Sigmoid colon (tissue), 7 donors: ENCODE measurements at places on chromosomes 12 and 14. TPM values are rescaled to one million over a fixed set of nuclear protein-coding genes. Genes with fewer than 3 reads are reported as not detected.
A peak's percentile ranks its signal among the peaks of the same experiment; 100 is the strongest.

DNA sequence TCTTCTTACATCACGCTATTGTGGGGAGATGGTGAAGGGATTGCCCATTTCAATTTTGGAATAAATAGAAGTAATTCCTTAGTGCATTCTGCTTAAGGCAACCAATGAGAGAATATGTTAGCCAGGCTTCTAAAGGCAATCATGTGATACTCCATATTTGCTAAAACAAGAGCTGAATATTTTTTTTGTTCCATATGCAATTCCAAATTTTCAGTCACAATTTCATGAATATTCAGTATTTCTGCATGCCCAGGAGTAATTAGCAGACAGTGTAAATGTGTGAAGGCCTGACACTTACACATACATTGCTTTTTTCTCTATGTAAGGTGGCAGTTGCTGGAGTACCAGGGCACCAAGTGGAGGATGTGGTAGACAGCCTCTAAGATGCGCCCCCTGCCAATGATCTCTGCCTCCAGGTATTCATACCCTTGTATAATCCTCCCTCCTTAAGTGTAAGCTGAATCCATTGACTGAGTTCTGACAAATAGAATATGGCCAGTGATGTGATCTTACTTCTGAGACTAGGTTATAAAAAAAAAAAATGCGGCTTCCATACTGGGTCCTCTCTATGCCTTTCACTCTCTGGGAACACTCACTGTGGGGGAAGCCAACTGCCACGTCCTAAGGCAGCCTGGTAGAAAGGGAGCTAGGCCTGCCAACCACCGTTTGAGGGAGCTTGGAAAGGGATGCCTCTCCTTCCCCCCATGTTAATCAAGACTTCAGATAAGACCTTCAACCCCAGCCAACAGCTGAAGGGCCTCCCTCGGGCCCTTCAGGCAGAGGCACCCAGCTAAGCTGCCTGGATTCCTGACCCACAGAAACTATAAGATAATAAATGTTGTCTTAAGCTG is 62.7 kb upstream of the PTGR2 start:
- DNase-seq = peak; percentile 62

GRCh38 chr14:88037325-88037724 is 32.4 kb downstream of the GPR65 start:
- no peak for DNase-seq

The SMIM41 gene
- 1.2 TPM for total RNA-seq

DNA sequence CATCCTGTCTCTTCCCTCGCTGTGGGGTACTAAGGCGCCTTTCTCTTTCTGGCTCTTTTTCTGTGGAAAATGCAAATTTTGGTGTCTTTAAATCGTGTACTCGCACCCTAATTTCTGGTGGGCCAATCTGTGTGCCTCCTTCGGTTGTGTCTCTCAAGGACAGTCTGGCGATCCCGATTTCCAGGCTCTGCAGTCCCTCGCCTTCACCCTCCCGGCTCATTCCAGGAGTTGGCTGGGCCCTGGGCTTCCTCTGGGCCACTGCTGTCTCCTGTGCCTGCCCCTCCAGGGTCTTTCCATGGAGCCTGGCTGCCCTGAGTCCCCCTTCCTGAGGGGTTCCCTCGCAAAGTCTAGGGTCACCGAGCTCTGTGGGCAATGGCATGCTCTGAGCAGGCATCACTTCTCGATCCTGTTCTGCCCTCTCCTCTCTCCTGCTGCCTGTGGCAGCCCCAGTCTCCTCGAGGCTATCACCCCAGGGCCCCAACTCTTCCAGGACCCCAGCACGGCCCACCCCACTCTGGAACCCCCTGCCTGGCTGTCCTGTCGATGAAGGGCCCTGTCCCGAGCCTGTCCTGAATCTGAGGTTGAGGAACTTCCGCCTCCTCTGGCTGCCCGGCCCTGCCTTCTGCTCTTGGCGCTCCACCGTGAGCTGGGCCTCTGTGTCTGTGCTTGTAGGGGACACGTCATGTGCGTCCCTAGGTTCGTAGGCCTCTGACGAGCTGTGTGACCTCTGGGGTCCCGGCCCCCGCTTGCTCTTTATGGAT is 24.1 kb downstream of the AHNAK2 start:
- no peak for DNase-seq

DNA sequence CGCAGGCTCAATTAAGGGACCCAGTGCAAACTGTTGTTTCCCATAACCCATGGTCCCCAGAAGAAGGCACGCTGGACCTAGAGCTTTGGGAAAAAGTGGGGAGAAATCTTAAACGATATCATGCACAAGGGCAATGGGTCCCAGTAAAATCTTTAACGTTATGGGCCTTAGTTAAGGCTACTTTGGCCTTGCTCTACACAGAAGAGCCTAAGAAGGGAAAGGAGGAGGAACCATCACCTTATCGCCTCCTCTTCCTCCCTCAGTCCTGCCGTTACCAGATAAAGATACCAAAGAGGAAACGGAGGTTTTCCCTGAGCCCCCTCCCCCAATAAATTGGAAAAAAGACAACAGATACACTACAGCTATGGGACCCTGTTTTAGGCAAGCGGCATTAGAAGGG is 116.9 kb downstream of the PPHLN1 start:
- no peak for DNase-seq

- DNase-seq = no peak
Observed at GRCh38 chr12:126734296-126734695, 1532.7 kb upstream of the TMEM132C start.

- no peak for DNase-seq
Observed at GRCh38 chr14:89911010-89911919, 43.3 kb downstream of the EFCAB11 start.

GRCh38 chr14:30883508-30884294 is 9.3 kb downstream of the COCH start:
- DNase-seq = no peak

DNA sequence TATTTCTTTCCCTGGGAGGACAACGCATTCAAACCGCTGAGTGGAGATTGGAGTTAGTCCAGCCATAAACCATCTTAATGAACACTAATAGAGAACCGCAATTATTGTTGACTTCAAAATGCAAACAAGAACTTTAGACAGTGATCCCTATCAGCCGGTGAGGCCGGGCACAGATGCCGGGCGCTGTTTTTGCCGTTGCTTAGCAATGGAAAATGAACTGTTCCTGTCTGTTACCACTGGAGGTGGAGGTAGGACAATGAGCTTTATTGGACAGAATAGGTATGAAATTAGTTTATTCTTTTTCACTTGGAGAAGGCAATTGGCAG is 216.8 kb downstream of the TTC8 start:
- no peak for DNase-seq

The ADAMTS20 gene
- not detected for total RNA-seq

DNA sequence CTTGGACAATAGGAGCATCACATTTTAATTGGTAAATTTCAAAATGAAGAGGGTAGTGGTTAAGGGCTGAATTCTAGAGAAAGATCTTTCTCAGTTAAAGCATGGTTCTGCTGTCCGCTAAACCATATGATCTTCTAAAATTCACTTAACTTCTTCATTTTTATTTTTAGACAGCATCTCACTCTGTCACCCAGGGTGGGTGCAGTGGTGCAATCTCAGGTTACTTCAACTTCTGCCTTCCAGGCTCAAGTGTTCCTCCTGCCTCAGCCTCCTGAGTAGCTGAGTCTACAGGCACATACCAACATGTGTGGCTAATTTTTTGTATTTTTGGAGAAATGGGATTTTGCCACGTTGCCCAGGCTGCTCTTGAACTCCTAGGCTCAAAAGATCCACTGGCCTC is 226.7 kb upstream of the ABCD2 start:
- no peak for DNase-seq

- no peak for DNase-seq
Observed at GRCh38 chr14:31414190-31414833, 6.0 kb downstream of the HEATR5A start.

DNA sequence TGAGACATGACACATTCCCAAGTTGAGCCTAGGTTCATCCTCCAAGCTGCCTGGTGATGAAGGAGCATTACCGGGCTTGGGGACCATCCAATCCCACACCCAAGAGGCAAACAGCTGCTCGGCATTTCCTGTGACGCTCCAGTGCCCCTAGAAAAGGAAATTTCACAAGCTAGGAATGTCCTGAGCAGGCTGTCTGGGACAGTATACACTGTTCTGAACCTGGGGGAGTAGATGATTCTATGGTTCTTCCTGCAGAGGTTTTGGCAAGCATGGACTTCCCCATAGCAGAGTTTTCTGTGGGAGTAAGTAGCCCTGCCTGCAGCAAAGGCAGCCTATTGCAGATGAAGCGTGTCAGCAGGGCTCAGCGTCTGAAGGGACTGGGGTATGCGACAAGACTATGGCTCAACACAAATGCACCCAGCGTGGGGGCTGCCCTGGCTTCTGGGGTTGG is 47.4 kb upstream of the SRSF5 start:
- peak; percentile 81 for DNase-seq

DNA sequence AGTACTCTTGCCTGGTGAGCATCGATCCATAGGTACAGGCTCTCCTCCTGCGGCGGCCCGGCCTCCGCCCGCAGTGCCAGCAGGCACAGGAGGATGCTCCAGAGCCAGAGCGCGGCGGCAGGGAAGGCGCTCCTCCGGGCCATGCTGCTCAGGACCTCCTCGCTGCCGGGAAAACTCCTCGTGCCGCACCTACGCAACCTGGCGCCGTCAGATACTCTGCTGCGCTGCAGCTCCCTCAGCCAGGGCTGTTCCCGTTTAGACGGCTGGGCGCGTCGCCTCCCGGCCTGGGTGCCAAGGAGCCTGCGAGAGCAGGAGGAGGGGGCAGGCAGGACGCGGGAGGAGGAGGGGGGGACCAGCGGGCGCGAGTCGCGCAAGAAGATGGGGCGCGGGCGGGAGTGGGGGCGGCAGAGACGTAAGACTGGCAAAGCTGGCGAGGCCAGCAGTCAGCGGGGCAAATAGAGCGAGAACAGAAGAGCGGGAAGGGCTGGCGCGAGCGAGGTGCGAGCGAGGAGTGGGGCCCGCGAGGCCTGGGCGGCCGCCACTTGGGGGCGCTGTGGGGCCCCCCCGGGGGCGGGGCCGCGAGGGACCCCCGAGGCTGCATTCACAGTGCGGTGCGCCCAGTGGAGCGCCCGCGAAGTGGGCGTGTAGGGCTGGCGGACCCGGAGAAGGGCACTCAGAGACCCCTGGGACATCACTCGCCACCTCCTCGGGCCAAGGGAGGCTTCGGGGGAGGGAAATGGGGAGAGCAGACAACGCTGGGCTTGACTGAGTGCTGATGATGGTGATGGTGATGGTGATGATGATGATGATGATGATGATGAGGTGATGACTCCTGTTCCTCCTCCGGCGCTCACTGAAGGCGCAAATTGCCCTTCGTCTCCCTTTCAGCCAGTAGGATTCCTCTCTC is at the start of gene WIF1:
TSS of gene WIF1 (minus strand) at position 257 of the 907 bp plus-strand sequence. CDS start at position 143, 114 bp downstream.
- peak; percentile 60 for DNase-seq

- DNase-seq = no peak
Observed at GRCh38 chr12:12736759-12737676, 19.9 kb downstream of the CDKN1B start.

DNA sequence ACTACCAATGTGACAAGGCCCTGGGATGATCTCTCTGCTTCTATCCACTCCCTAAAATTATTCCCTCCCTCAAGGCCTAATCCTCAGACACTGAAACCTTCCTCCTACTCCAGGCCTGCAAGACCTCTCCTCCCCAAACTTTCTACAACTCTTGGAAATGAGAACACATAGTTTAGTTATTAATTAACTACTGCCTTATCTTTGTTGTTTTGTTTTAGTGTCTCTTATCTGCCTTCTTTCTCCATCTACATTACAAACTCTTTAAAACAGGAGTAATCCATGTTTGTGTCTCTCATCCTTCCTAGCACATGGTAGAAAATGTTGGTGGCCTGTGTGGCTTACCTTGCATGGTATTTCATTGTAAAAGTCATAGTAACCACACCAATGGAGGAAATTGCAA is 139.9 kb upstream of the G2E3 start:
- no peak for DNase-seq

GRCh38 chr12:122870163-122870842 is 25.6 kb downstream of the VPS37B start:
- peak; percentile 46 for DNase-seq

DNA sequence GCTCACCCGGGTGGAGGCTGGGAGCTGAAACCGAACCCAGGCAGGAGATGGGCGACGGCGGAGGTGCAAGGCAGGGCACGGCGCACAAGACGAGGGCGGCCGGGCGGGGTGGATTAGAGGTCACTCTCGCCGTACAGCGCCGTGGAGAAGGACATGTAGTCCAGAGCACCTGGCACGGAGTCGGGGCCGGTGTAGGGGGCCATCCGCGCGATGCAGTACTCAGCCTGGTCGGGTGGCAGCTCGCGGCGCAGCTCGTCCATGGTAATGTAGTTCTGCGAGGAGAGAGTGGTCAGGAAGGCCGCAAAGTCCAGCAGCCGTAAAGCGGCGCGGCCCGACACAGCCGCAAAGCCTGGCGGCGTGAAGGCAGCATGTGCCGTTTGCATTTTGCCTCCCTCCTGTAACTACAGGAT is 81.9 kb upstream of the ZFP36L1 start:
- no peak for DNase-seq

GRCh38 chr12:110316861-110317260 is 35.8 kb downstream of the ATP2A2 start:
- DNase-seq = no peak

GRCh38 chr14:104856157-104856868 is 8.8 kb upstream of the CEP170B start:
- no peak for DNase-seq

DNA sequence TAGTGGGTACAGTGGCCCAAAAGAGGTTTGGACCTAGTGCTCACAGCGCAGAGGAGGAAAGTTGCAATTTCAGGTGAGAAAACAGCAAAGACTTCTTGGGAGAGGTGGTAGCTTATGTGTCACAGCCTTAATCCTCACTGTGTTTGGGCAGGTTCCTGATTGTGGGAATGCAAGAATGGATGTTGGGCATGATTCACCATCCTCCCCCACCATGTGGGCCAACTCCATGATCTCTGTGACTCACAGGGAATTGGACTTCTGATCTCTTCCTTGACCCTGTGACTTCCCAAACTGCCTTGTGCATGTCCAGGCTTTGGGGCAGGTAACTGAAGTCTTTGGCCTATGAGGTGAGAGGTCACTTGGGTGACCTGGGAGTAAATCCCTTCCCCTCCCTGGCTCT is 1.8 kb upstream of the CHST11 start:
- DNase-seq = peak; percentile 38

DNA sequence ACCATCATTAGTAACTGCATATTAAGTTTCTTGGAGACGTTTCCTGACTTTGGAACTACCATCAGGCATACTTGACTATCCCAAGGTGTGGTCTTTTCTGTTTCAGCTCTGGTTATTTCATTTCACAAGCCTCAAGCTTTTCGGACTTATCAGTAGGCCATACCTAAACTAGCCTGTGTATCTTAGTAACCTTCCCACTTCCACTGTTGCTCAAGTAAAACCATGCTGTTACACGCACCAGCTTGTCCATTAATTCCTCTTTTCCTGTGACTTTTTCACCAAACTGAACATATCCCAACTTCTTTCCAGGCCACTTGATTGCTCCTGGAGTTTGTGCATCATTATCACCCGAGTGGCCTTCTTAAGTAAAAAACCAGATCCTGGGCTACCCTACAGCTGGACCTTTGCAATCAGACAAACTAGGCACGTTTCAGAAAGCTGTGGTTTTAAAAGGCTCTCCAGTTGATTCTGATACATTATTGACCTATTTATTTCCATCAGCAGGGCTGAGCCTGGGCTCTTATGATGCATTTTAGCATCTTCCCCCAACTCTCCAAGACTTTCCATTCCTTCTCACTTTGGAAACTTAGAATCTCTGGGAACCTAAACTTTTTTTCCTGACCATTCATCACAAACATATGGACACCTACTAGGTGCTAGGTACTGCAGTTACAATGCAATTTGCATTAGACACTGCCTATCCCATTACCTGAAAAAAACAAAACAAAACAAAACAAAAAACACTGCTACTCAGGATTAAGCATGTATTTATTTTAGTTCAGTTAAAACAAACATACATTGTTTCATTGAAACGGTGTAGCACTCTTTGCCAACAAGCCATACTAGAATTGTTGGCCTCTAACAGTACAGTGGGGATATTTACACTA is 14.9 kb downstream of the SLC38A2 start:
- no peak for DNase-seq

- no peak for DNase-seq
Observed at GRCh38 chr12:40854604-40855003, 162.4 kb downstream of the CNTN1 start.
